ENCODE measurements at places on chromosomes 5 and 9.

GRCh38 chr9:116279230-116279629 lies 125.6 kb downstream of the PAPPA start:
- no peak for DNase-seq

DNA sequence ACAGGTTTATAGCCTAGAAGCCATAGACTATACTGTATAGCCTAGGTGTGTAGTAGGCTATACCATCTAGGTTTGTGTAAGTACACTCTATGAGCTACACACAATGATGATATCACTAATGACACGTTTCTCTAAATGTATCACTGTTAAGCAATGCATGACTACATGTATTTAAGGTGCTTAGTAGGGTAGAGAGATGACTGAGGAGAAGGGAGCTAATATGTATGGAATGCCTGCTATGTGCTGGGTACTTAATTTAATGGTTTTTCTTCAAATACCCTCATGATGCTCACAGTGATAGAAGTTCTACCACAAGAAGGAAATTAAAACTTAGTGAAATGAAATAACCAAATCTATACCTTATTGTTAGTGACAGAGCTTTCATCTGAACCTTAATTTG lies 1785.5 kb downstream of the EFNA5 start:
- no peak for DNase-seq

DNA sequence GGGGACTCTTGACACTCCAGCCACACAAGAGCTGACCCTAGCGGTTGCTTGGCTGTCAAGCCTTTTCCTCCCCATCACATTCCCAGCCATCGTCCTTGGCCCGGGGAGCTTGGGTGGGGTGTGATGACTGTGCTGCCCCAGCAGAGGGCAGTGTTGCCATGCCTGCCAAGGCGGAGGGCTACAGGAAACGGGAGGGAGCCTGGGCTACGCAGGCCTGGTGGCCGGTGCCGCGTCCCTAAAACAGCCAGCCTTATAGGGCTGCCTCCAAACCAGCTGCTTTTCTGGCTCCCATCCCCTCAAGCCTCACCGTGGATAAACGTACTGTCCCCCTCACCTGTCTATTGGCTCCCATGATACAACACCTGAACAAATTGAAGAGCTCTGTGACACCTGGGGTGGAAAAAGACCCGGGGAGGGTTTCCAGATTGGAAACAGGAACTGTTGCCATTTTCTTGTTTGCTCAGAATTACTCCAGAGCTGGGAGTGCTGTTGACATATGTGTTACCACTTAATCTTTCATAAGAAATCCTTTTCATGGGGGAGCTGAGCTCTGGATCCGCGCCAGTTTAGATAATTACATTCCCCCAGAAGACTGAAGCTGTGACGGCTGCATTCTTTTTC lies 72.8 kb upstream of the ASTN2 start:
- DNase-seq = peak; percentile 59

- no peak for DNase-seq
Measured at GRCh38 chr9:19283072-19283710, 52.7 kb downstream of the DENND4C start.

DNA sequence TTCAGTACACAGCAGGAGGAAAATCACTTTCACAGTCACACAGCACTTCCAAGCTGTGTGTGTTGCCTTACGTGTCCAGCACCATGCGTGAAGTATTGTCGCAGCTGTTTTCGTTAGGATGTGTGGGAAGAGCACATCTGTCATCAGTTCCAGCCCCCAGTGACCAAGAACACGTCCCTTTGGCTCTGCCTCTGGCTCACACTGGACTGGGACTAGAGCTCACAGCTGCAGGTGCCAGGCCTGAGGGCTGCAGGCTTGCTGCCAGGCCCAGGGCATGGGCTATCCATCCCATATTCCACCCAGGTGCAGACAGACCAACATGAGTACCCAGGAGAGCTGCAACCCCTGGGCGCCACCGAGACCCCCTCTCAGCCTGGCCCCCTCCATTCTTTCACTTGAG lies 60.5 kb upstream of the ANKRD33B start:
- DNase-seq = no peak

DNA sequence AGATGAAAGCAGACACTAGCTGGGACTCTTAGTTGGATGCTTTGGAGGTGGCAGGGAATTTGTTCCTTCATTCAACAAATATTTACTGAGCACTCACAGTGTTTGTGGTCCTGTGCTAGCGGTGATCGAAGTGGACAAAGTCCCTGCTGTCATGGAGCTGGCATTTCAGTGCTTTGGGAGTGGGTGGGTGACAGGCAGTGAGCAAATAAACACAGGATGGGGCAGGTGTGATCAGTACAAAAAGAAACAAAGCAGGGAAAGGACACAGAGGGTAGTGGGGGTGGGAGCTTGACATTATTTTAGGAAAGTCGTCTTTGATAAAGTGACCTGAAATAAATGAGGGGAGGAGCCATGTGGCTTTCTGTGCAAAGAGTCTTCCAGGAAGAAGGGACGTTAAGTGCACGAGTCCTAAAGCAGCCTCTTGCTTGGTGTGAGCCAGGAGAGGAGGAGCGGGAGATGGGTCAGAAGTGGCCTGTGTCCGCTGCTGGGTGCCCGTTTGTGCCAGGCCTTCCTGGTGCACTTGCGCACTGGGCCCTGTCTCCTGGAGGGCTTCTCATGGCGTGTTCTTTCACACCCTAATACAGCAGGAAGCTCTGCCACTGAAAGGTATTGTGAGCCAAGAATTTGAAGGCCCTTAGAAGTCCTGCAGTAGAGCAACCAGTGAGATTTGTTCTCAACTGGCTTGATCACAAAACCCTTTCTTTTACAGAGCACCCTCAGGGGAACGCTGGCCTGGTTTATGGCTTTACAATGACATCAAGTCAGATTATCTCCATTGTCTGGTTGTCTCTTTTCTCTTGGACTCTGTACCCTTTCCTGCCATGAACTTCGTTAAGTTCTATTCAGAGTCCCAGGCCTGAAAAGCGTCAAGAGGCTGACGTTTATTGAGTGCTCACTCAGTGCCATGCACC lies 14.8 kb downstream of the NDST1 start:
- DNase-seq = no peak

GRCh38 chr9:37432020-37432419 lies 9.5 kb downstream of the GRHPR start:
- DNase-seq = no peak

GRCh38 chr9:84152204-84152603 lies 171.6 kb downstream of the RMI1 start:
- DNase-seq = no peak

DNA sequence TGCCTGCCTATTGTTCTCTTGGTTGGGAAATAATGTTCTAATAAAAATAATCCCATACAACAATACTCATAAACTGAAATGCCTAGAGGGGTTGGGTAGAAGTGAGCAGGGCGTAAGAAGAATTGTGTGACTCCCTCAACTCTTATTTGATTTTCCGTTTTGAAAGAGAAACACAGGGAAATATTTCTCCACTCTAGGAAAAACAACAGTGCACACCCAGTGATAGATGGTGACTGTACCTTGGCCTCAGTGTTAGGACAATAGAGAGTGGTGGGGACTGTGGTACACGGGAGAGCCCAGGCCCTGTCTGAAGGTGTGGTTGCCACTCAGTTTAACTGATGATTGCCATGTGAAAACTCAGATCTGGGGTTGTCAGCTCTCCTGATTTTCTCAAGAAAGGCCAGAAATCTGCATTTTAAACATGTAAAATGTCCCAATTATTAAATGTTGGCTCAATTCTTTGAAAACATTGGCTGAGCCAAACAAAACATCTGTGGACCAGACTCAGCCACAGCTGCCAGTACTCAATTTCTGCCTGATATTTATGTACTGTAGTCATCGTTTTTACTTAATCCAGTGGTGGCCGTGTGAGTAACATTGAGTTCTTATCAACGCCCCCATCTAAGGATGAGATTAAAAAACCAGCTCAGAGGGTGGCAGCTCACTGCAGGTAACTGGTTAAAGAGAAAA lies 103.8 kb upstream of the ZNF618 start:
- DNase-seq = no peak

- no peak for DNase-seq
Measured at GRCh38 chr5:43622074-43622473, 19.1 kb downstream of the NNT start.

- DNase-seq = no peak
Measured at GRCh38 chr9:110895147-110895905, 142.9 kb downstream of the LPAR1 start.

DNA sequence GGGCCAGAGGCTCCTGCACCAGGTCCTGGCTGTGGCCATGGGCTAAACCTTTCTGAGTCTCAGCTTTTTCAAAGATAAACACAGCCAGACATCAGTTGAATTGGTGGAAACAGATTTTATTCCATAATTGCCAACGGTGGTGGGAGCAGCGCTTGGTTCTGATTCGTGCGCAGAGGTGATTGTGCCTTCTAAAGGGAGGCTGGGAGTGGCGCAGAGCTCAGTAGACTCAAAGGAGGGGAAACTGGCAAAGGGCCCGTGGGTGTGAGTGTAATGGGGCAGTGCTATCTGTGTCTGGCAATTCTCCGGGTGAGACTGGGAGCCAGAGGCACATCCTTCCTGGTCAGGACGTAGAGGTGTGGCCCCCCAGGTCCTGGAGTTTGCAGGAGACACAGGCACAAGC lies 169.4 kb upstream of the PPP1R26 start:
- no peak for DNase-seq

DNA sequence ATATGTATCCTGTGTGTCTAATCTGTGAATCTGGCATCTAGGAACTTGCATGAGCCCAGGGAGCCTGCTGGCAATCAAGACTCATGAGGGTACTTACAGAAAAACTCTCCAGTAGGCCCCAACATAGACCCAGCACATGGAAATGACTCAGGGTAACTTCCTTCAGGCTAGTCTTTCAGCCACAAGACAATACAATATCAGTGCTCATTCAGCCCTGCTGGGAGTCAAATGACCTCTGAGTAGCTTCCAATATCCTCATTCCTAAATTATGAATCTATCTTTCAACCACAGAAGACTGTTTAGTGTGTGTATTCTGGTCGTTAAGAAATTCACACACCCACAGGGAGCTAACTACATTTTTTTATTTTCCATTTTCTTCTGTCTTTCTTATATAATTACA lies 1273.0 kb downstream of the EFNA5 start:
- no peak for DNase-seq

DNA sequence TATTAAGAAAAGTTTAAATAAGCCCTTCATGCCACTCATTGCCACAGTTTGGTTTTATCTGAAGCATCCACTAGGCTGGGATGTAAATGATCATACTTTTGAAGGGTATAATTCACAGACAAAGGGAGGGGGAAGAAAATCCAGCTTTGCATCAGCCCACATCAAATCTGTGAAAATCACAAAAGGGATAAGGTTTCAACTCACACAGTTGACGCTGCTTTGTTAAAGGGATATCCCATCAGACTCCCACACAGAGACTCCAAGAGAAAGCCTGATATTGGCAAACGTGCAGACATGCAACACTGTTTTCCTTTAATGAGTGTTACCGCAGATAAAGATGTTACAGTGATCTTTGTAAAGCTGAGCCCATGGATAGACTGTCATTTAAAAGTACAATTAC lies 602.9 kb downstream of the TLE1 start:
- no peak for DNase-seq

- no peak for DNase-seq
Measured at GRCh38 chr9:132994410-132995120, 16.1 kb downstream of the GFI1B start.

- no peak for DNase-seq
Measured at GRCh38 chr5:125668884-125669283, 754.3 kb upstream of the GRAMD2B start.

DNA sequence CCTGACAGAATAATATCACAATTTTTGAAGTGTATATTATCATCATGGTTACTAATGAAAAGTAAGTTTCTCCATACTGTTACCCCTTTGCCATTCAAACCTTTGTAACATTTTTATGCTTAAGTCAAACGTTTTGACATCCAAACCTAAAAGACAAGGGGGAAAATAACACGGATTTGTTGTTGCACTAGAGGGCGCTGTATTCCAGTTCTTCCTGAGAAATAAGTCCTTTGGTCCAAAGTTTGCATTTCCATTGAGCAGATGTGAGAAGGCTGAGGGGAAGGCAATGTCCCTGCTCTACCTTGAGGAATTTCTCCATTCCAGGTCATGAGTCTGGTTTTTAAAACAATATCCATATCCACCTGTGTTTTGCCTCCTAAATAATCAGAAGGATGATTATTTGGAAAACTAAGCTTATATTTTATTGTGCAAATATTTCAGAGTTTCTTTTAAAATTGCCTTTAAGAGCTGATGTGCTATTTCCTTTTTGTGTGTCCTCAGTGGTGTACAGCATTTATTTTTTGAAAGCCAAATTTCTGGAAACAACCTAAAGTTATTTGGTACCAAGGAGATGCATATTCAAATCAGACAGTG lies 9.7 kb downstream of the LECT2 start:
- DNase-seq = peak; percentile 24

DNA sequence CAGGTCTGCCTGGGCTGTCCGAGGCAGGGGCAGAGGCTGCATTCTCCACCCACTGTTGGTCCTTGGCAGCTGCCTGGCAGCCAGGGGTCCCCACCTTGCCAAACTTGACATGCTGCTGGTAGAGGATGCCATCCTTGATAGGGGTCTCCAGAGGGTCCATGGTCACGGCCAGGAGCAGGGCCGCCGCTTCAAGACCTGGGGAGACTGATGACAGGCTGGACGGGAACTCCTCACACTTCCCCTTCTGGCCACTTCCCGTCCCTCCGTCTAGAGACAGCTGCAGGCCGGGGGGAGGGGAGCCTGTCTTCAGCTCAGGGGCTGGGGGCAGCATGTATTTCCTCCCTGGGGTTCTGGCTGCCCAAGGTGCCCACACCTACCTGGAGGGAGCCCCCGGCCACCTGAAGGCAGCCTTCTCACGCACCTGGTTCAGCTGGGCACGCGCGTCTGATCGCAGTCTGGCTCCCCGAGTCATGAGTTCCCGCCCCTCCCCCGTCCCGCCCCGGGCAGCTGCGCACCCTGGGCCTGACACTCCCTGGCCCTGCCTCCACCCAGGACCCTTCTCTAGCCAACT lies at the start of gene DOK3:
TSS of gene DOK3 (minus strand) at position 446 of the 571 bp plus-strand sequence. CDS start at position 160, 286 bp downstream.
- no peak for DNase-seq

GRCh38 chr5:168898247-168898911 lies 319.2 kb upstream of the PANK3 start:
- DNase-seq = no peak

DNA sequence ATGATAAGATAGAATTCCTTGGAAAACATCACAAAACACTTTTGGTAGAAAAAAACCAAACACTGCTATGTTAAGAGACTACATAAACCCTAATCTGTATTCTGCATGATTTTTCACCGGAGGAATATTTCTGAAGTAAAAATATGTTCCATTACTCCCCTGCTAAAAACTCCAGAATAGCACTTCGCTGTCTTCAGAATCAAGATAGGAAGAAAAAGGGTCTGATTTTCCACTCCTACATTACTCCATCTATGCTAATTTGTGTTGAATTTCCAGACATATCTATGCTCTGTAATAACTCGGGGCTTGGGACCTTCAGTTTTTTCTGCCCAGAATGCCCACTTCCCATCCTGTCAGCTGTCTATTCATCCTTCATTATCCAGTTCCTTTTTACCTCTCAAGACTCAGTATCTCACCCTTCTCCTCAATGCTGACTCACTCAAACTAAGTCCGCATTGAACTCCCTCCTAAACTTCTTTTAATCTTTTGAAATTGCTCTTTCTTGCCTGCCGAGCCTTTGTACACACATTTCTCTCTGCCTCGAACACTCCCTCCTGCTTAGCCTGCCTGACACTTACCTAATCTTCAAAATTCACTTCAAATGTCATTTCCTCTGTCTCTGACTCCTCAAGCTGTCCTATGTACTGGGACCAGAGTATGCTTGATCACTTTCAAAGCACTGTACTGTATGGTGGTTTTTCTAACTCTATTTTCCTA lies 171.0 kb downstream of the ARRDC3 start:
- DNase-seq = no peak
